ENCODE measurements at places on chromosomes 12 and 14.

DNA sequence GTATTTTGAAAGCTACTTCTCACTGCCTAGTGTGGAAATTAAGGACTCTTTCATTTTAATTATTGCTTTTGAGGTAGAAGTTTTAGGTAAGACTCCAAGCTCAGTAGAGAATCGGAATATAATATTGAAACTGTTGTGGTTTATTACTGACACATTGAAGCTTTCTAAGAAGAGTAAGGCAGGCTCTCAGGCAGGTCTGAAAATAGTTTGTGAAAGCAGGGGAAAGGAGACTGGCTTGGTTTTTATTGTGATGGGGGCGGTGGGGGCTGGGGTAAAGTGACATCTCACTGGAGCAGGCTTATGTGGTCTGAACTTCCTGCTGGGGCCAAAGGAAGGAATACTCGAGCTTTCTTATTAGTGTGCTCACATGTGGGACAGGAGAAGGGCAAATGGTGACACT is 79.5 kb downstream of the OTOGL start:
- no peak for DNase-seq

DNA sequence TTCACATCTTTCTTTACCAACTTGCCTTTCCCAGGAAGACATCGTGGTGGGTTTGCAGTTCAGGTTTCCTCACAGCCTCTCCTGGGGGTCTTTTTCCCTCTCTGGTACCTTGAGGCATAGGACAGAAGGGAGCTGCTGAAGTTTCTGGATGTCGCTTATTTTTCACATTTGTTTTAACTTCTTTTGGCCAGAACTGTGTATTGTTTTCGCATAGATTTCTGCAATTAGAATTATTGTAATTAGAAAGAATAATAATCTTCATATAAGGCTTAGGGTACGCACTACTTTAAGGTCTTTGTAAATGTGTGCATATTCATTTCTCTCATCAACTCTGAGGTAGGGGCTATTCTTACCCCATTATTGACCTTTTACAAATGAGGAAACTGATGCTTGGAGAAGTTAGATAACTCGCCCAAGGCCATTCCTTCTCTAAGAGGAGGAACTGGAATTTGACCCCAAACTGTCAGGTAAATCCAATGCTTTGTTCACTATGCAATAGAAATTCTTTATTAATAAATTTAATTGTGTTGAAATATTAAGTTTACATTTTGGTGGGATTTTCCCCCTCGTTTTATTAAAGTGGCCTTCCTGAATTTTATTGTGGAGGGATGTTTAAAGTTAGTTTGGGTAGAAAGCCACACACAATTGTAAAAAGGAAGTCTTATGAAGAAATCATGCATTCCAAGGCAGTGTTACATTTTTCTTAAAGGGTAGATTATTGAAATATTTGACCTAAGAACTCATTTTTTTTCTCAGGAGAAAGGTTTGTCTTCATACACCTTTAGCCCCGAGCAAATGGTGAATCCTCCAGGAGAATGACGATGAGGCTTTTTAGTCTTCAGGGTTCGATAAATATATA is 12.1 kb upstream of the SLC38A2 start:
- no peak for DNase-seq

GRCh38 chr14:41377932-41378331 is 228.7 kb upstream of the LRFN5 start:
- no peak for DNase-seq

DNA sequence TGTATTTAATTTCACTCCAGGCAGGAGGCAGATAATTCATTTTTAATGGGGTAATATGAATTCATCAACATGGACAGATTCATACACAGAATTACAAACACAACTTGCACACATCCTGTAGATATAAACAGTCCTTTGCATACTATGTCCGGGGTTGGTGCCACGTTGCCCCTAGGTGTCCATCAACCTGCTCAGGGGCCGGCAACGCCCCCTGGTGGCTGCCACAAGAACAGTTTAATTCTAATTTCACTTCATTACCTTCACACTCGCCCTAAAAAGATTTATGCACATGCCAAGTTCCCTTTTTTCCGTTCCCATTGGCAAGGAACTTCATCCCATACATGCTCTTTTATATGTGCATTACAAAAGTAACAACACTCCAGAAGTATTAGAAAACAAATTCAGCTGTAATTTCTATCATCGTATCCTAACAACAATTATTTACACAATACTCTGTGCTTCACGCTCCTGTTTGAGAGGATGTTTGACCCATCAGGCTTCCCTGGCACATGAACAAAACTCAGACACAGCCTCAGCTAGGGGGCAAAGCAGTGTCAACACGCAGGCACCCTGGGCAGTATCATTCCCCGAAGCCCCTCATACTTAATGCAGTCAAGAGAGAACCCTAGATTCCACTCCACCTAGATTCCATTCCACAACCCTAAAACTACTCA is 15.5 kb downstream of the MANSC1 start:
- DNase-seq, result peak; percentile 9

- DNase-seq, result no peak
Measured at GRCh38 chr12:58253663-58254062, 312.3 kb downstream of the ATP23 start.

DNA sequence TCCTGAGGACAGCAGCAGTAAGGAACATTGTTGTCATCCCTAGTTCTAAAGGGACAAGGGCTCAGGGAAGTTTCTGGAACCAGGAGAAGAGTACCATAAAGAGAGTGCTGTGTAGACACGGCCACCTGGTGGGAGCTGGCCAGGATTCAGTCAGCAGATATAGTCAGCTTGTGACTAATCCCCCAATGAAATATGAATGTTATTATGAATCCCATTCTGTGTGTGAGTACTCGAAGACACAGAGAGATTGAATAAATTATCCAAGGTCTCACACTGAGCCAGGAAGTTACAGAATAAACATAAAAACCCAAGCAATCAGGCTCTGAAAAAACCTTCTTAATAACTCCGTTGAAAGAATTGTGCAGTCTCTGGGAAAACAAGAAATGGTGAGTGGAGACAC is 1359.5 kb downstream of the AACS start:
- DNase-seq, result no peak

GRCh38 chr14:59336706-59337105 is 128.5 kb downstream of the GPR135 start:
- DNase-seq, result no peak

GRCh38 chr12:47839214-47839876 is 19.6 kb upstream of the HDAC7 start:
- peak; percentile 88 for DNase-seq

GRCh38 chr12:50676756-50677155 is 87.1 kb upstream of the ATF1 start:
- peak; percentile 63 for DNase-seq

DNA sequence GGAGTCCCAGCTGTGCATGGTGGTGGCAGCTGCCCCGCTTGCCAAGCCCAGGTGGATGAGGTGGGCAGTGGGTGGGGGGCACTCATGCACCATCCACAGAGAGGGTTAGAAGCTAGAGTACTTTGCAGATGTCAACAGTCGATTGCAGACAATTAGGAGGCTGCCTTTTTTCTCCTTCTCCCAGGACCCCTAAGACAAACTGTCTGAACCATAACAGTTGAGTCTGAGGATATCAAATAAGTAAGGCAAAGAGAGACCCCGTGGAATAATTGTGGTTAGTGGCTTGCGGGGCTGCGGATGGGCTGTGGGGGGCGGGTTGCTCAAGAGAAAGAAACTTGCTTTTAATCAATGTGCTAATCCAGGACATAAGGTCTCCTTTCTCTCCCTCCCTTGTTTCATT is 926.2 kb downstream of the VRK1 start:
- DNase-seq, result no peak

DNA sequence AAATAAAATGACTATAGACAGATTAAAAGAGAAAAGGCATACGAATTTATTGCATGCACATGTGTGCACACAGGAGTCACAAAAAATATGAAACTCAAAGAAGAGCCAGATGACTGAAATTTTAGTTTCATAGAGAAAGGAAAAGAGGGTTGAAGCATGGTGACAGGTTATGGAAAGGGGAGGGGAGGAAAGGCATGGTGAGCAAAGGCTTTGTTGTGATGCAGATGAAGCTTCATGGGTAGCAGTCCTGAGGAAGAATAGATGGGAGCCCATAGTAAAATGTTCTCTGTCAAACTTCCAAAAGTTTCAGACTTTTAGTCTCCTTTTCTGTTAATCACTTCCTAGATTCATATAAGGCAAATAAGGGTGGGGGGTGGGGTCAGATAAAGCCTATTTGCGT is 612.7 kb upstream of the ATP2B1 start:
- DNase-seq, result no peak

- no peak for DNase-seq
Measured at GRCh38 chr14:68702135-68702534, 90.7 kb downstream of the ZFP36L1 start.

DNA sequence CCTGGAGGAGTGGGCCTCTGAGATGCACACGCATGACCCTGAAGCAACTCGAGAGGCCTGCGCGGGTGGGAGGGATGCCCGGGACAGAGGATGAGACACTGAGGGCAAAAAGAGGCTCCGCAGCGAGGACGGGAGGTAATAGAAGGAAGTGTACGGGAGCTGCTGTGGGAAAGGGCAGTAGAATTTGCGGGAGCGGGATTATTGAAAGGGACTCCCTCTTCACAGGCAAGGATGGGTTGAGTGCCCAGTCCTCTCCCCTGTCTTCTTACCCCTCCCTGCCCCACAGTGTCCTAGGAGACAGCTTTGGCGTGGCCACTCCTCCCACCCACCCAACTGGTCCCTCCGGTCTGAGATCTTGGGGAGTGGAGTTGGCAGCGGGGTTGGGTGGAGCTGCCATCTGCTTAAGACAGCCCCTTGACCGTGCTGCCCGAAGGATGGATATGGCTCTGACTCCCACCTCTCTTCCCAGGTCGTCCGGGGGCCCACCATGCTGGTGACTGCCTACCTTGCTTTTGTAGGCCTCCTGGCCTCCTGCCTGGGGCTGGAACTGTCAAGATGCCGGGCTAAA is 15.7 kb upstream of the ESPL1 start:
- DNase-seq, result peak; percentile 26

GRCh38 chr12:19002216-19002615 is 127.3 kb upstream of the PLEKHA5 start:
- peak; percentile 2 for DNase-seq

GRCh38 chr12:69022674-69023073 is 89.7 kb upstream of the CPM start:
- DNase-seq, result no peak

- DNase-seq, result no peak
Measured at GRCh38 chr14:67440513-67440912, 28.5 kb upstream of the PLEK2 start.

DNA sequence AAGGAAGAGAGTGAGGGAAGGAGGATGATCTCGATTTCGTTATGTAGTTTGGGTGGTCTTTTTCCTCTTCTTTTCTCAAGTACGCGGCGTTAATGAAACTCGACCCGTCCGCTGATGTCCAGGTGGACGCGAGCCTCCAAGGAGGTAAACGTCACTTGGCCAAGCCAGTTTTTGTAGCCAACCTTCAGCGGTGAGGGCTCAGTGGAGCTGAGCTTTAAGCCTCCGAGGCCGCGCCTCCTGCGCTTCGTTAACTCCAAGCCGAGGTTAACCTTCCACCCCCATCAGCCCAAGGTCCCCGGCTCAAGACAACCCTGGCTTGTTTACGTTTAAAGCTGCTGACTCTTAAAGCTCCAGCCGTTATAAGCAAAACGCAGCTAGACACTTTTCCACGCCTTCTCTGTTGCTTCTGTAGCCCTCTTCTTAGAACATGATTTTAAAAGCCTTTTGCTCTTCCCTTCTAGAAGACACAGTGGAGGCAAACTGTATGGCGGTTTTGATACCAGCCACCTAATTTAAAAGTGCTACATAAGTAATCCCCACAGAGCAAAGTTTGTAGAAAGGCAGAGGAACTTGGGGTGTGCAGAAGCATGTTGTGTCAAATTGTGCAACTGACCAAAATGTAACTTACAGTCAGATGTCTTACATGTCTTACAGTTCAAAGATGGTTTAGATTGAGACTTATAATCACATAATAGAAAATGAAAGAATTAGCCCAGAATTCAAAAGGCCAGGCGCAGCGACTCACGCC is 923 bp upstream of the ITPR2 start:
- DNase-seq, result peak; percentile 16

DNA sequence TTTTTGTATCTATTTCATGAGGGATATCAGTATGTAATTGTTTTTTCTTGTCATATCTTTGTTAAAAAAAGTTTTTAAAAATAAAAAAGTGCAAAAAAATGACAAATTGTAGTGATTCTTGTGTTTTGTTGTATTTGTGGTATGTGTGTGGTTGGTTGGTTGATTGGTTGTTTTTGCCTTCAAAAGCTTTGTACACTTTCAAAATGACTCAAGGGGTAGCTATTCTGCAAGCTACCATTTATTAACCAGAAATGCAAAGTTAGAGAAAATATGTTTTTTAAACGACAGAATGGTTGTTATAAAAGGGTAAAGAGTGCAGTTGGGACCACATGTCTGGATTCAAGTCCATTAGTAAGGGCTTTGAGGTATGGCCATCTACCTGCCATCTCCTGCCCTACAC is 119.3 kb downstream of the SLC35F4 start:
- DNase-seq, result no peak

DNA sequence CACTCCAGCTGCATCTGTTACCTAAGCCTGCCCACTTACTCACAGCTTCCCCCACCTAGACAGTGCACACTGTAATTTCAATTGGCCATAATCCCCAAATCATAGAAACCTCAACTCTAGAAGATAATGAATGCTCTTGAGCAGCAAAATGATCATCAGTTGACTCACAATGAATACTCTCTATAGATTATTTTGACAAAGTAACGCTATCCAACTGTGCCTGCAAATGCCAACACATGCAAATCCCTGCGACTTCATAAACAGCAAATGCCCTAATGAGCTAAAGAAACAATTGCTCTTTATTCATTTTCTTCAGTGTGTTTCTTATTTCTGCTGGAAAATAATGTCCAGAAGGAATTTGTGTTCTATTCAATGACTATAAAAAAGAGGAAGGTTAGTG is 319.5 kb downstream of the PAWR start:
- DNase-seq, result no peak

- no peak for DNase-seq
Measured at GRCh38 chr12:92132288-92132687, 13.4 kb downstream of the BTG1 start.

DNA sequence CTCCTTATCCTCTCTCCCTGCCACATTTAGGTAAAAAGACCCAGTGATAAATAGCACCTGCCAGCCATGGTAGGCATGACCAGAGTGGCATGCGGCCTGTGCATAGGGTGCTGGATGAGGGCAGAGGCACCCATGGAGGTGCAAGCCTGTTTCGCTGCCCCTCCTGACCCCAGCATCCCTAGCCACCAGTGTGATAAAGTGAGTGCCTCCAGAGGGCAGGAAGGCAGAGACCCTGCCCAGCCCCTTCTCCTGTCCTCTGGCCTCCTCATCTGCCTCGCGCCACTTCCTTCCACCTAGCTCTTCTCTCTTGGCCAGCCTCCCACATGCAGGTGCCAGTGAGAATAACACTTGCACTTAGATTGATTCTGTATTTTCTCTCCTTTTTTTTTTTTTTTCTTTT is 108.3 kb upstream of the FUT8 start:
- DNase-seq, result no peak

DNA sequence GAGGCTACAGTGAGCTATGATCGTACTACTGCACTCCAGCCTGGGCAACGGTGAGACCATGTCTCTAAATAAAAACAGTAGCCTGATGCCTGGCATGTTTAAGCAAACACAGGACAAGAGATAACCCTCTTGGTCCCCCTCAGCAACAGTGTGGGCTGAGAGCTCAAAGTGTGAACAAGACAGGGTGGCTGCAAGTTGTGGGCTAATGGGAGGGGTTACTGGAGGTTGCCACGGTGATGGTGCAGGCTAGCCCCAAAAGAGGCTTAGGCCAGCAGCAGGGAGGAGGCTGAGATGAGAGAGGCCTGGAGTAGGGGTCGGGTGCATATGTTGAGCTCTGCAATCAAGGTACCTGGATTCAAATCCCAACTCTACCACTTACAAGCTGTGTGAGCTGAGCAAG is 3.4 kb upstream of the LGMN start:
- DNase-seq, result no peak

GRCh38 chr14:50210074-50210473 is 21.3 kb downstream of the SOS2 start:
- DNase-seq, result no peak
